ENCODE measurements at places on chromosomes 16 and 17.

DNA sequence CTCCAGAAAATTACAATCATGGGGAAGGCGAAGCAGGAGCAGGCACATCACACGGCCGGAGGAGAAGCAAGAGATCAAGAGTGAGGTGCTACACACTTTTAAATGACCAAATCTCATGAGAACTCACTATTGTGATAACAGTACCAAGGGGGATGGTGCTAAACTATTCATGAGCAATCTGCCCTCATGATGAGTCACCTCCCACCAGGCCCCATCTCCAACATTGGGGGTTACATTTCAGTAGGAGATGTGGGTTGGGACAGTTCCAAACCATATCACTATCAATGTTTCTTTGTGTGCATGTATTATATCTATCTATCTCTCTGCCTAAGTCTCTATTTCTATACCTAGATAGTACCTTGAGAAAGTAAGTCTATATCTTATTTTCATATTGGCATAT lies 724.8 kb downstream of the CDH11 start:
- no peak overlapping the region for H3K4me3 ChIP-seq
- H3K36me3 ChIP-seq, result no peaks in the 10 kb centered on the region
- no peaks in the 10 kb centered on the region for H3K27me3 ChIP-seq
- no peak for DNase-seq
- H3K4me1 ChIP-seq, result peaks cover 14% of the 10 kb centered on the region

DNA sequence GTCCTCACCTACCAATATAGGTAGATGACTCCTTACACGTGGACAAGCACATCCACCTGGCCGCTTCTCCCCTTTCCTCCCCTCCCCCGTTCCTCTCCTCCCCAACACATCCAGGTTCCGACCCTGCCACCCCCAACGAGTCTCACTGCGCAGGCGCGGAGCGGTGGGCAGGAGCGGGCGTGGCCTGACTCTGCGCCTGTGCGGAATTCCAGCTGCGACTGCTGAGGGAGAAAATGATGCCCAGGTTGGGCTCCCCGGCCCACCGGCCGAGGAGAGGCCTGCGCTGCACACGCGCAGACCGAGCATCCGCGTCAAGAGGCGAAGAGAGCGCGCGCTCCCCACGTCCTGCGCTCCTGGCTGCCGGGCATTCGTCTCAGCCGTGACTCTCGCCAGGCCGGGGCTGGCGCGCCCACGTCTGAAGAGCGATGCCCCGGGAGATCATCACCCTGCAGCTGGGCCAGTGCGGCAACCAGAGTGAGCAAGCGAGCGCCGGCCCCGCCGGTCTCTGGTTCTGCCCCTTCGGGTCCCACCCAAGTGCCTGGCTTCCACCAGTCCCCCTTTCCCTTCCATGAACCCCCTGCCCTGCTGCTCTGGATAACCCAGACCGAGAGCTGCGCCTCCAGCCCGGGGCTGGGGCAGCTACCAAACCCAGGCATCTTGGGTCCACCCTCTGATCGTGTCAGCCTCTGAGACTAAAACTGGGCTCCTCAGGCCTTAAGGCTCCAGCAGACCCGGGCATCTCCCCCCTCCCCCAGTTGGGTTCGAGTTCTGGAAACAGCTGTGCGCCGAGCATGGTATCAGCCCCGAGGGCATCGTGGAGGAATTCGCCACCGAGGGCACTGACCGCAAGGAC lies at the start of gene TUBG2:
TSS of gene TUBG2 (plus strand) at position 206 of the 853 bp plus-strand sequence. CDS start at position 426, 220 bp downstream.
- peaks cover 26% of the 10 kb centered on the region for H3K4me1 ChIP-seq
- no peaks in the 10 kb centered on the region for H3K27me3 ChIP-seq
- peak within 1 kb of the TSS; percentile 92 for H3K27ac ChIP-seq
- H3K4me3 ChIP-seq, result peak within 1 kb of the TSS; percentile 89

DNA sequence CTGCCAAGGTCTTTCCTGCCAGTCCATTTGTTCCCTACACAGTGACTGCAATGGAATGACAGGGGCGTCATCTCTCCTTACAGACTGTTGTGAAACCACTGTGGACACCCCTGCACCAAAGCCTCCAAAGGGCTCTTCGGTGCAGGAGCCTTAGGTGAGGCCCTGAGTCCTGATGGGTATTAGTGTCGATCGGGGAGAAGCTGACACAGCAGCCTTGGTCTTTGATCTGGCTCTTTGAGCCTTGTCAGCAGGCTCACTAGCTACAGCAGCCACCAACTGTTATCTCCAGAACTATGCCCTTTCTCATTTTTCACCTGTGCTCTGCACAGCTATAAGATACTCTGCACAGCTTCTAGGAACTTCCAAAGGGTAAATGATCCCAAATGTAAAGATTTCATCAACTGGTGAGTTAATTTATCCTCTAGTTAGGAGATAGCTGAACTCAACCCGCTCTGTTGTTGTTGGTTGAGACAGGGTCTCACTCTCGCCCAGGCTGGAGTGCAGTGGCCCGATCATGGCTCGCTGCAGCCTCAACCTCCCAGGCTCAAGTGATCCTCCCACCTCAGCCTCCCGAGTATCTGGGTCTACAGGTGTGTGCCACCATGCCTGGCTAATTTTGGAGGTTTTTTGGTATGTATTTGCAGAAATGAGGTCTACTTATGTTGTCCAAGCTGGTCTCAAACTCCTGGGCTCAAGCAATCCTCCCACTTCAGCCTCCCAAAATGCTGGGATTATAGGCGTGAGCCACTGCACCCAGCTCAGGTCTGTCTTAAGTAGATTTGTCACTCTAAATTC lies 19.7 kb downstream of the G6PC1 start:
- no peak overlapping the region for H3K27ac ChIP-seq
- no peak for DNase-seq
- no peaks in the 10 kb centered on the region for H3K36me3 ChIP-seq
- H3K4me1 ChIP-seq, result peaks cover 25% of the 10 kb centered on the region

DNA sequence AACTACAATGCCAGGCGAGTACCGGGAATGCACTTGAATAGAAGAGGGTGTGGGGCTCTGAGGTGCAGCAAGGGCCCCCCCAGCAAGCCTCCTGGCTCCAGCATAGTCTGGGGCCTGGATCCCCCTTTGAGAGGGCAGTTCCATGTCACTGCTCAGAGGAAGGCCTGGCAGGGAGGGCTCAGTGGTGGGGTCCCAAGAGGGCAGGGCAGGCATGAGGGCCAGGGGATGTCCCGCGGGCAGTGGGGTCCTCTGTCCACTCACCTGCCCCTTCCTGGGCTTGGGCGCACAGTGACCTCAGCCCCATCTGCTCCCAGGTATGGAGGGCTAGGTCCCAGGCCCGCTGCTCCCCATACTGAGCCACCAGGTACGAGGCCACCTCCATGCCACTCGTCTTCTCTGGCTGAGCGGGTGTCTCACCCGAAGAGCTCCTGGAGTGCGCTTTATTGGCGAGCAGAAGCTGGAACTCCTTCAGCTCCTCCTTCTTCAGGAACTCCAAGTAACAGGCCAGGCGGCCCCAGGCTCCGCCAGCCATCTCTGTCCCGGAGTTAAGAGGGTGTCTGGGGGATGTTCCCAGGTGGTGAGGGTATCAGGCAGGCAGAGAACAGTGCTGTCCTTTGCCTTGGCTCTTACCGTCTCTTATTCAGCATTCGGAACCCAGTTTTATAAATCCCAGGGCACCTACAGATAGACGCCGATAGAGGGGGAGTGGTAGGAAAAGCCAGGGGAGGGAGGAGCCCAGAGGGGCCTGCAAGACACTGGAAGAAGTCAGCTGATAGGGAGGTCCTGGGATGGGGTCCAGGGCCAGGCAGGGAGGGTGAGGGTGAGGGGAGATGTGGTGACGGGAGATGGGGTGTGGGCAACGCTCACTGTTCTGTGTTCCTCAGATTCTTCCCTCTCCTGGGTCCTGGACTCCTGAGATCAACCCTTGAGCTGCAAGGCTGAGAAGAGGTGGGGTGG lies 605 bp downstream of the NLRP1 start:
- H3K4me3 ChIP-seq, result no peak overlapping the region
- H3K27me3 ChIP-seq, result peaks cover 2% of the 10 kb centered on the region
- H3K36me3 ChIP-seq, result no peaks in the 10 kb centered on the region
- H3K27ac ChIP-seq, result no peak overlapping the region
- no peaks in the 10 kb centered on the region for H3K4me1 ChIP-seq

- H3K36me3 ChIP-seq, result no peaks in the 10 kb centered on the region
- no peaks in the 10 kb centered on the region for H3K27me3 ChIP-seq
- H3K4me3 ChIP-seq, result peak within 1 kb of the TSS; percentile 76
- DNase-seq, result peak; percentile 93
- peak within 1 kb of the TSS; percentile 34 for H3K27ac ChIP-seq
- H3K4me1 ChIP-seq, result peaks cover 24% of the 10 kb centered on the region
Measured at GRCh38 chr17:45135192-45135977, at the start of gene ACBD4. ACBD4 (plus strand) TSS chr17:45135687; CDS start chr17:45136145, 458 bp downstream.

- no peak for DNase-seq
- H3K27me3 ChIP-seq, result no peaks in the 10 kb centered on the region
- no peaks in the 10 kb centered on the region for H3K36me3 ChIP-seq
- H3K4me3 ChIP-seq, result no peak overlapping the region
Measured at GRCh38 chr16:76207270-76207669, 69.9 kb upstream of the CNTNAP4 start.

GRCh38 chr17:74795327-74796020 lies 19.3 kb upstream of the NAT9 start:
- no peak overlapping the region for H3K4me3 ChIP-seq
- no peaks in the 10 kb centered on the region for H3K27me3 ChIP-seq
- no peak for DNase-seq
- H3K4me1 ChIP-seq, result no peaks in the 10 kb centered on the region
- H3K27ac ChIP-seq, result no peak overlapping the region

GRCh38 chr16:80804056-80804525 lies 307 bp downstream of the CDYL2 start:
- peaks cover 45% of the 10 kb centered on the region for H3K27me3 ChIP-seq
- no peak overlapping the region for H3K27ac ChIP-seq
- peak overlapping the region; percentile 88 for H3K4me3 ChIP-seq
- no peaks in the 10 kb centered on the region for H3K36me3 ChIP-seq
- H3K4me1 ChIP-seq, result no peaks in the 10 kb centered on the region

DNA sequence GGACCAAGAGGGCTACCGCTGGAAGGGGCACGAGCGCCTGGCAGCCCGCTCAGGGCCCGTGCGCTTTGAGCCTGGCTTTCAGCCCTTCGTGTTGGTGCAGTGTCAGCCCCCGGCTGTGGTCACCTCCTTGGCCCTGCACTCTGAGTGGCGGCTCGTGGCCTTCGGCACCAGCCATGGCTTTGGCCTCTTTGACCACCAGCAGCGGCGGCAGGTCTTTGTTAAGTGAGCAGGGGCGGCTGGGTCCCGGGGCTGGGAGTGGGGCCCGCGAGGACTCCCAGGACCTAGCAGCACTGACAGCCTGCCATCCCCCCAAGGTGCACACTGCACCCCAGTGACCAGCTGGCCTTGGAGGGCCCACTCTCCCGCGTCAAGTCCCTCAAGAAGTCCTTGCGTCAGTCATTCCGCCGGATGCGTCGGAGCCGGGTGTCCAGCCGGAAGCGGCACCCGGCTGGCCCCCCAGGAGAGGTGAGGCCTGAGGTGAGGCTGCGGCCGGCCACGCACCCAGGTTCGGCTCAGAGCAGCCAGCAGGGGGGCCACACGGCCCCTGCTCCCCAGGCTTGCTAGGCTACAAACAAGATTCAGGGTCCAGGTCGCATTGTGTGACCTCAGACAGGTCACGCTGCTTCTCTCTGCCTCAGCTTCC lies 17.4 kb upstream of the MYO15B start:
- no peak for DNase-seq
- H3K36me3 ChIP-seq, result no peaks in the 10 kb centered on the region
- no peaks in the 10 kb centered on the region for H3K27me3 ChIP-seq

- H3K4me1 ChIP-seq, result peaks cover 35% of the 10 kb centered on the region
- peak; percentile 64 for DNase-seq
- no peaks in the 10 kb centered on the region for H3K27me3 ChIP-seq
- H3K4me3 ChIP-seq, result peak overlapping the region; percentile 77
- peaks cover 5% of the 10 kb centered on the region for H3K36me3 ChIP-seq
Measured at GRCh38 chr17:75516619-75517296, 430 bp downstream of the TSEN54 start.

GRCh38 chr16:4320571-4321137 lies 4.8 kb downstream of the GLIS2 start:
- DNase-seq, result no peak
- H3K4me3 ChIP-seq, result peak overlapping the region; percentile 83
- H3K4me1 ChIP-seq, result peaks cover 62% of the 10 kb centered on the region
- no peaks in the 10 kb centered on the region for H3K36me3 ChIP-seq
